ENCODE measurements at places on chromosomes 16 and 17. TPM values are rescaled to one million over a fixed set of nuclear protein-coding genes. Genes with fewer than 3 reads are reported as not detected.

DNA sequence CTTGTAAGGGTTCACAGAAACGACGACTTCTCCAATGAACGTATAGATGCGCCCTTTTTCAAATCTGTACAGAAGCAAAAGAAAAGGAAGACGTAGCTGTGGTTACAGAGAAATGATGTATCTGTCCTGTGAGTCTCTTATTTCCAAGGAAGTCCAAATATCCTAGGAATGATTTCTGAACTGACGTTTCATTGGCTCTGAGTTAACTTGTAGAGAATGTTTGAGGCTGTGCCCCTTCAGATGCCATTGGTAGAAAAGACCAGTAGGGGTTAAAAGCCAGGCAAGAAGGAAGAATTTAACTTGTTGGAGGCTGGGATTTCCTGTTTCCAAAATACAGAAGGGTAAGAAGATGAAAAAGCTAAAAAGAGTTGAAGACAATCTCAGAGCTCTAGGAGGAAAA is 96.2 kb downstream of the MYO1D start:
- H3K4me3 ChIP-seq, result no peak overlapping the region
- H3K4me1 ChIP-seq, result no peaks in the 10 kb centered on the region
- H3K27me3 ChIP-seq, result no peaks in the 10 kb centered on the region
- no peak overlapping the region for H3K27ac ChIP-seq
- DNase-seq, result no peak
- H3K36me3 ChIP-seq, result no peaks in the 10 kb centered on the region

DNA sequence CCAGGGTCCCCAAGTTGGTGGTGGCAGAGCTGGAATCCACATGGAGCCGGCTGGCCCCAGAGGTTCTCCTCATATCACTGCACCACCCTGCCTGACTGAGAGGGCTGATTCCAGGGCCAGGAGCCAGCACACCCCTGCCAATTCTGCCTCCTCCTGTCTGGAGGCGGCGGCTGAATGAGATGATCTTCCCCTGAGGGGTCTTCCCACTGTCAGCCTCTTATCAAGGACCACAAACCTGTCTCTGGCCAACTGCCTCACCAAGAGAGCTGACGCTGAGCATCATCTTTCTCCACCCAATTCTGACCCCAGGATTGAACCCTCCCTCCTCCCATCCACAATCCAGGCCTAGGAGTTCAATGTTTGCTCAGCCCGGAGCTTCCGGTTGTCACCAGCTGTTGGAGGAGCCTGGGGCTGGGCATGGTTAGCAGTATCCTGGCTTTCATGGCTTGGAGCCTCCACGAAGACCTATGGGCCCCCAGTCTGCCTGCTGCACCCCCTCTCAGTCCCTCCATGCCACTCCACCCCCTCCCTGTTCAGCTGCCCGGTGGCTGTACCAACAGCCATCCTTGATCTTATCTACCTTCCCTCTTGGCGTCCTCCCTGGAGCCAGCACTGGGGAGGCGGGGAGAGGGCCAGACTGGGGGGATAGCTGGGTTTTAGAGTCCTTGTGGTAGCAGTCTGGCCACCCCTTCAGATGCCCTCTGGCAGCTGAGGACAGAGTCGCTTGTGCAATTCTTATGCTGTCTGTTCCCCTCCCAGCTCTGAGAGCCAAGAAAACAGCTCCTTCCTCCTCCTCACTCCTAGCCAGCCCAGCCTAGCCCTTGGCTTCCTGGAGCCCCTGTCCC is 25.6 kb downstream of the ABCC3 start:
- H3K4me1 ChIP-seq, result peaks cover 20% of the 10 kb centered on the region
- H3K4me3 ChIP-seq, result peak overlapping the region; percentile 18
- H3K27ac ChIP-seq, result peak overlapping the region; percentile 83

DNA sequence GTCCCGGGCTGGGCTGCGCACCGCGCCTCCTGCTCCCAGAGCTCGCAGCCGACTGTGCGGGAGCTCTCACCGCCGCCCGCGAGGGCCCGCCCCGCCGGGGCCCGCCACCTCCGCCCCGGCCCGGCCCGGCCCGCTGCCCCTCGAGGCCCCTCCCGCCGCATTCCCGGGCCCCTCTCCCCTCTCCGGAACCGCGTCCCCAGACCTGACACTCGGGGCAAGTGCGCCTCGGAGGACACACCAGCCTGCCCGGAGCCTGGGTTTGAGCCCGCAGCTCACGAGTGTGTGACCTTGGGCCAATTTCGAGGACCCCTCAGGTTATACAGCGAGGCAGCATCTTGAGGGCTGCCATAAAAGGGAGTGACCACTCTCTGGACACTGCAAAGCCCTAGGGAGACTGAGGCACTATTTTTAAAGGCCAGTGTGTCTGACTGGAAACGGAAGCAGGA is 2.0 kb upstream of the GRIN2C start:
- H3K27ac ChIP-seq, result no peak overlapping the region
- no peak overlapping the region for H3K4me3 ChIP-seq
- H3K4me1 ChIP-seq, result peaks cover 23% of the 10 kb centered on the region
- H3K36me3 ChIP-seq, result no peaks in the 10 kb centered on the region
- no peak for DNase-seq

CACNG3 gene
- not detected for total RNA-seq

- no peak overlapping the region for H3K4me3 ChIP-seq
- H3K27me3 ChIP-seq, result no peaks in the 10 kb centered on the region
- H3K4me1 ChIP-seq, result no peaks in the 10 kb centered on the region
- no peak for DNase-seq
- no peak overlapping the region for H3K27ac ChIP-seq
- no peaks in the 10 kb centered on the region for H3K36me3 ChIP-seq
Observed at GRCh38 chr17:2608350-2608913, 15.0 kb downstream of the PAFAH1B1 start.

- H3K27me3 ChIP-seq, result no peaks in the 10 kb centered on the region
- peaks cover 27% of the 10 kb centered on the region for H3K4me1 ChIP-seq
- peak; percentile 68 for DNase-seq
- H3K36me3 ChIP-seq, result no peaks in the 10 kb centered on the region
- H3K27ac ChIP-seq, result peak overlapping the region; percentile 87
Observed at GRCh38 chr17:3888343-3889171, 4.3 kb downstream of the CAMKK1 start.
